ENCODE measurements at places on chromosomes 1 and 21. TPM values are rescaled to one million over a fixed set of nuclear protein-coding genes. Genes with fewer than 3 reads are reported as not detected.

CRP gene
- not detected for total RNA-seq

VANGL1 gene
- total RNA-seq = 23.0 TPM

LYPLAL1 gene
- total RNA-seq = 23.1 TPM

CFHR5 gene
- not detected for total RNA-seq

VANGL2 gene
- 1.0 TPM for total RNA-seq

PSMB2 gene
- total RNA-seq = 78.1 TPM
